ENCODE measurements at places on chromosomes 1 and 21. TPM values are rescaled to one million over a fixed set of nuclear protein-coding genes. Genes with fewer than 3 reads are reported as not detected.

The MYOG gene
- total RNA-seq: not detected

The C8B gene
- 0.06 TPM for total RNA-seq

DNA sequence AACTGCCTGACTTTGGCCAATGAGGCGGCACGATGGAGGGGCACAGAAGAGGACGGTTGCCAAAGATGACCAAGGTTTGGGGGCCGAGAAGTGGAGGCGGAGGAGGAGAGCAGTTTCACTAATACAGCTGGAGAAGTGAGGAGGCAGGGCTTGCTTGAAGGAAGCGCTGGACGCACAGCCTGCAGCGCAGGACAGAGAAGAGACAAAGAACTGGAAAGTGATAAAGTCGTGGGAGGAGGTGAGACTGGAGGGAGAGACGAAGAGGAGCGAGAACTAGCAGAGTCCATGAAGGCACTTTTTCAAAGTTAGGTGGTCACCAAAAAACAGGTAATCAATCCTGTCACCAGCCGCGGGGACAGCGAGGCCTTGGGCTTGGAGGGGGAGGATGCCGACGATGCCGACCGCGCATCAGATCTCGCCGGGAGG lies 771 bp downstream of the PACC1 start:
- no peak for DNase-seq

GRCh38 chr1:207838156-207839082 lies 72.5 kb downstream of the CD34 start:
- no peak for DNase-seq

DNA sequence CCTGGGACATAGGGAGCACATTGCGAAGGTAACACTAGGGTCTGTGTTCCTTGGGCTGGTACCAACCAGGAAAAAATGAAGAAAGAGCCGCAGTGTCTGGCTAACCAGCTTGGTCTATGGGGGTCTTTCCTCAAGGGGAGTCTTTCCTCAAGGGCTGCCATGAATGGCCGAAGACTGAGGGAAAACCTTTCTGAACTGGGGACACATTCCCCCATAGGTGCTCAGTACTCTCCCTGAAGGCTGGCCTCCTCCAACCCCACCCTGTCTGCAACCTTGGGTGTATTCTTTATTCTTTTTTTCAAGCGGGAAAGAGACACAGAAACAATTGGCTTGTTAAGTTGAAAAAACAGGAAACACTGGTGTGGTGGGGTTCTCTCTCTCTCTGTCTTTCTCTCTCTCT lies 200.5 kb downstream of the BACH1 start:
- DNase-seq: no peak

- DNase-seq: no peak
Observed at GRCh38 chr1:31000301-31000700, 65.2 kb downstream of the PUM1 start.
